ENCODE measurements at places on chromosomes 3 and 15.

DNA sequence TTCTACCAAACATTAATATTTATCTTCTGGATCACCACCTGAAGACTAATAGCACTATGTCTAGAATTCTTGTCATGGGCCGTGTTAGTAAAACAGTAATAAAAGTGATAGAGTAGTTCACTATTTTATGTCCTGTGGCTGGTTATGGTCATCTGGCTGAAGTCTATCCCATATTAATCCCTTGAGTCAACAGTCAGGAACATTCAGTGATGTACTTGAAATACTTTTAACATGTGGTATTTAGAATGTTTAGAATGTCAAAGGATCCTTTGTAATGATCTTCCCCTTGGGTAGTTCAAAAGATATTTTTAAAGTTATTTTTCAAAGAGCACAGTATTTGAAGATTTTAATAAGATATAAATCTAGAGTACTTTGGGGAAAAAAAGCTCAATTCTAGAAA is 117.0 kb downstream of the MBNL1 start:
- no peaks in the 10 kb centered on the region for H3K27me3 ChIP-seq
- H3K27ac ChIP-seq = no peak overlapping the region
- H3K4me3 ChIP-seq = no peak overlapping the region
- H3K4me1 ChIP-seq = peaks cover 44% of the 10 kb centered on the region

DNA sequence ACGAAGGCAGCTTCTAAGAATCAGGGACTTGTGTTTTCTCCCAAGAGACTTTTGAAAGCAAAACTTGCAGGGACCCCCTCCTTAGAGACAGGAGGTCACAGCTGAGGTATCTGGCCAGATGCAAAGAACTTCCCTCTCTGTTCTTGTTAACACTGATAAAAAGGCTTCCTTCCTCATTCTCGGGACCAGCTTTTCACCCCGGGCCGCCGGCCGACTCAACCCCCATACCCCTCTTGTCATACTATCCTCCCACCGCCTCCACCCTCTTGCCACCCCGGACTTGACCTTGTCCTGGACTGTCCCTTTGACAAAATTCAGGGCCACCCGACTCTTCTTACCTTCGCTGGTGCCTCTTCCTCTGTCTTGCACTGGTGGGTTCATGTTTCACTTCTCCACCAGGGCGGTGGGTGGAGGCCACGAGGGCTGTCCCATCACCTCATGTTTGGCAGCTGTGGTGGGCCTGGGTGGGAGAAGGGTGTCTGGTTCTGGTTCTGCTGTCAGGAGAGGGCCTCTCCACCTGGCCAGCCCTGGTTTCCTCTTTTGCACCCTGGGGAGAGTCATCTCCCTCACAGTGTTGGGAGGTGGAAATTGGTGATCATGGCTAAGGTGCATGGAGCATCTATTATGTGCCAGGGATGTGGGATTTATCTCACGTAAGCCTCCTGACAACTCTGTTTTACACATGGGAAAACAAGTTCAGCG is 32.5 kb downstream of the BHLHE40 start:
- DNase-seq = no peak
- no peak overlapping the region for H3K27ac ChIP-seq
- H3K4me3 ChIP-seq = no peak overlapping the region
- H3K36me3 ChIP-seq = no peaks in the 10 kb centered on the region
- peaks cover 3% of the 10 kb centered on the region for H3K27me3 ChIP-seq

DNA sequence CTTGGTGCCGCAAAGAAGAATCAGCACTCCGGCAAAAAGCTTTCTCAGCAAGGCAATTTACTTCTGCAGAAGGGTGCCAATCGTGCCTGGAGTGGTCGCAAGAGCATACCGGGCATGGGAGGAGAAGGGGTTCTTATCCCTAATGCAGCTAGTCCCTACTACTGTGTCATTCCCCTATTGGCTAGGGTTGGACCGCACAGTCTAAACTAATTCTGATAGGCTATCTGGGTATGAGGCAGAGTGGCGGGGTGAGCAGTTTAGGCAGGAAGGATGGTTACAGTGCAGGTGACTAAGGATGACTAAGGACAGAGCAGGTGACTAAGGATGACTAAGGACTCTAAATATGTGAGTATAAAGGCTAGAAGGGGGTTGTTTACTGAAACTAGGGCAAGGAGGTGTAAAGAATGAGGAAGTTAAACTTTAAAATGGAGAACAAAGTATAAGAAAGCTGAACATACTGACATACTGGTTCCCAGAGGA is 52.9 kb downstream of the PGBD4 start:
- peaks cover 49% of the 10 kb centered on the region for H3K36me3 ChIP-seq
- peaks cover 3% of the 10 kb centered on the region for H3K4me1 ChIP-seq
- no peak overlapping the region for H3K4me3 ChIP-seq
- H3K27me3 ChIP-seq = no peaks in the 10 kb centered on the region
- no peak for DNase-seq
- H3K27ac ChIP-seq = peak overlapping the region; percentile 88

DNA sequence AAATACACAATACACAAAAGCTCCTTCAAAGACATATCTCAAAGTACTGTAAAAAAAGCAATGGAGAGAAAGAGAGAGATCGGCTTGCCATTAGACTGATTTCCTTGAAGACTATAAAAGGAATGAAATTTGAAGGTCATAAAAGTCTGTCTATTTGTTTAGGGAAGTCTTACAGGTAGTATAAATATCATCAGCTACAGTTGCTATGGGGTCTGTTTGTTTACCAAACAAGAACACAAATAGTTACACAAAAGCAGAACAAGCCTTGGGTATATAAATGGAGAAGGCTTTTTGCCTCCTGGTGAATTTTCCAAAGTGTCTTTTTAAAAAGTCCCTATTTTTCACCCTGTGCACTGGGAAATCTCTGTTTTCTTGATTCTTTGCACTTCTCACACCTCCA is 552.3 kb downstream of the FOXP1 start:
- no peaks in the 10 kb centered on the region for H3K4me1 ChIP-seq
- no peak for DNase-seq
- no peak overlapping the region for H3K27ac ChIP-seq
- peaks cover 6% of the 10 kb centered on the region for H3K36me3 ChIP-seq
- no peak overlapping the region for H3K4me3 ChIP-seq

DNA sequence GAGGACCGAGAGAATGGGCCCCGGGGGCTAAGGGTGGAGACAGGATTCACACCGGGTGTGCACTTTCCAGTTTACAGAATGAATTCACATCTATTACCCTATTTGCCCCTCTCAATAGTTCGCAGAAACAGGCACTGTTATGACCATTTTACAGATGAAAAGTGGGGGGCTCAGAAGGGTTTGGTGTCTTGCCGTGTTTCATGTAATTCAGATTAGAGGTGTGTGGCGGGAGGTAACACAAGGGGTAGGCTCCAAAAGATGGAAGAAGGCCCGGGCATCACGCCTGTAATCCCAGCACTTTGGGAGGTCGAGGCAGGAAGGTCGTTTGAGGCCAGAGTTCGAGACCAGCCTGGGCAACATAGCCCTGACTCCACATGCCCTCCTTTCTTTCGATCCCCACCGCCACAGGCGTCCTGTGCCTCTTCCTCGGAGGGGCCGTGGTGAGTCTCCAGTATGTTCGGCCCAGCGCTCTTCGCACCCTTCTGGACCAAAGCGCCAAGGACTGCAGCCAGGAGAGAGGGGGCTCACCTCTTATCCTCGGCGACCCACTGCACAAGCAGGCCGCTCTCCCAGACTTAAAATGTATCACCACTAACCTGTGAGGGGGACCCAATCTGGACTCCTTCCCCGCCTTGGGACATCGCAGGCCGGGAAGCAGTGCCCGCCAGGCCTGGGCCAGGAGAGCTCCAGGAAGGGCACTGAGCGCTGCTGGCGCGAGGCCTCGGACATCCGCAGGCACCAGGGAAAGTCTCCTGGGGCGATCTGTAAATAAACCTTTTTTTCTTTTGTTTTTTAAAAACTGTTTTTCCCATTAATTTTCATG is 3.4 kb downstream of the DUOXA2 start:
- DNase-seq = no peak
- peaks cover 6% of the 10 kb centered on the region for H3K4me1 ChIP-seq
- H3K27me3 ChIP-seq = peaks cover 70% of the 10 kb centered on the region
- no peaks in the 10 kb centered on the region for H3K36me3 ChIP-seq

DNA sequence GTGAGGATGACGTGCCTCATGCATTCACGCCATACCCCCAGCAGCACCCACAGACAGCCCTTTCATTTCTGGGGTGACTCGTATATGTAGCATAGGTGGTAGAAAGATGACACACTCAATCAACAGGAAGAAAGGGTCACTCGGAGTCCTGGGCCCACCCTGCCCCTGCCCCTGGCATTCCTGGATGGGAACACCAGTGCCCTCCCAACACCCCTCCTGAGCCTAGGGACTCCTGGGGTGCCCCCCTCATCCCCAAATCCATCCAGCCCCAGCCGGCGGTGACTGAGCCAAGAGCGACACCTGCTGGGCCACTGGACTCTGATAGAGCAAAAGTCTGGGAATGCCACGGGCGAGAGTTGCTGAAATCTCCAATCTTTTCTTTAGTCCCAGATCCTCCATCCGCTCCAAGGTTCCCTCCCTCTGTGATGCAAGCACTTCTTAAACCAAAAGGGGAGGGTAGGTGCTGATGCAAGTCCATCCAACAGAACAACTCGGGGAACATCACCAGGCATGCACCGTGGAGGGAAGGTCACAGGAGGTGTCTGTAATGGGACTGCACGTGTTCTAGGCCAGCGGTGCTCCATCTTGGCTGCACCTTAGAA is 31.1 kb downstream of the ACAN start:
- DNase-seq = peak; percentile 49
- no peaks in the 10 kb centered on the region for H3K27me3 ChIP-seq
- peak overlapping the region; percentile 87 for H3K27ac ChIP-seq
- no peak overlapping the region for H3K4me3 ChIP-seq

DNA sequence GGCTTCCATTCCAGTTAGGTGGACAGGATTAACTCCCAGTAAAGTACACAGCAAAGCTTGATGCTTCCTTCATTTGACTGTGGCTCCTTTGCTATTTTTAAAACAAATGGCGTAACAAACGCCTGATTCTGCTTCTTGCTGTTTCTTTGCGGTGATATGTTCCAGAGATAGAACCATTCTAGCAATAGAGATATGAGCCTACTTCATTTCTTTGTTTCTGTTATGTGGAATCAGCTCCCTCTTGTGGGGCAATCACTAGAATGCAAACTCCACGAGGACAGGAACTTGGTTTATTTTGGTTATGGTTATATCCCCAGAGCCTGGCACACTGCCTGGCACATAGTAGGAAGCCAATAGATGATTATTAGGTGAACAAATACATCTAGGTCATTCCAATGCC is 122.6 kb upstream of the SLC6A11 start:
- H3K27me3 ChIP-seq = peaks cover 28% of the 10 kb centered on the region
- no peak overlapping the region for H3K4me3 ChIP-seq
- DNase-seq = no peak
- no peaks in the 10 kb centered on the region for H3K36me3 ChIP-seq

DNA sequence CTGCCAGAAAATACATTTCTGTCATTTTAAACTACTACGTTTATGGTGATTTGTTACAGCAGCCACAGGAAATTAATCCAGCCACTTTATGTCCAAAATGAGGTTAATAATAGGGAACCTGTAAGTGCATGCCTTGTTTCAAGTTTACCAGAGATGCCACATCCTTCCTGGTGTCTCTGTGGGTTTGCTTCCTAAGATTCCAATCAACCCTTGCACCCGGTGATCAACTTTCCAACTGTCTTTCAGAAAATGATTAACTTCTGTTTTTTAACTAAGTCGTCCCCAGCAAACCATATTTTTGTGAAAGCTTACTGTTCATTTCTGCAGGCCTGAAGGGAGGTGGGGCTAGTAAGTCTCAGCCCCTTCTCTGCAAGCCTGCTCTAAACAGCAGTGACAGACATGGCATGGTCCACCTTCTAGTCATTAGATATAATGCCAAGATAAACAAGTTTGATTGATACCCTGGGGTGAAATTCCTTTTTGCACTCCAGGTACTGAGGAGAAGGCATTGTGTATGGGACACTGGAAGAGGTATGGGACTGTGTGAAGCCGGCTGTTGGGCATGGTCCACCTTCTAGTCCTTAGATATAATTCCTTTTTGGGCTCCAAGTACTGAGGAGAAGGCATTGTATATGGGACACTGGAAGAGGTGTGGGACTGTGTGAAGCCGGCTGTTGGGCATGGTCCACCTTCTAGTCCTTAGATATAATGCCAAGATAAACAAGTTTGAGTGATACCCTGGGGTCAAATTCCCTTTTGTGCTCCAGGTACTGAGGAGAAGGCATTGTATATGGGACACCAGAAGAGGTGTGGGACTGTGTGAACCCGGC is 11.1 kb upstream of the TMC3 start:
- no peaks in the 10 kb centered on the region for H3K36me3 ChIP-seq
- H3K27ac ChIP-seq = no peak overlapping the region
- DNase-seq = no peak
- H3K27me3 ChIP-seq = peaks cover 4% of the 10 kb centered on the region

DNA sequence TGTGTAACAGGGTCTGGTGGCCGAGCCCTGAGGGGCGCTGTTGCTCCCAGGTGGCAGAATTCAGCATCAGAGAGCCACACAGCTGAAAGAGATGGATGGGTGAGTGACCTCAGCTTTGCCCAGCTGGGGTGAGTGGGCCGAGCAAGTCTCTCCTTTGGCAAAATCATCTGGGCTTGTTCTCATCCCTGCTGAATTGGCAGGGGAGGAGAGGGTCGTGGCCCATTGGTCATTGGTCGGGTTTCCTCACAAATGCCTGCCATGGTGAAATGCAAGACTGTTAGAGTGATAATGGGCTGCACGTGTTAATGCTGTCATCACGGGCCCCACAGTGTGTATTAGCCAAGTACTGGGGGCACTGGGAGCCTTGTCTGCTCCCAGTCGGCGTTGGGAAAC is 15.9 kb downstream of the ABHD2 start:
- peaks cover 26% of the 10 kb centered on the region for H3K4me1 ChIP-seq
- peaks cover 3% of the 10 kb centered on the region for H3K36me3 ChIP-seq
- no peaks in the 10 kb centered on the region for H3K27me3 ChIP-seq
- no peak overlapping the region for H3K4me3 ChIP-seq
- no peak for DNase-seq

DNA sequence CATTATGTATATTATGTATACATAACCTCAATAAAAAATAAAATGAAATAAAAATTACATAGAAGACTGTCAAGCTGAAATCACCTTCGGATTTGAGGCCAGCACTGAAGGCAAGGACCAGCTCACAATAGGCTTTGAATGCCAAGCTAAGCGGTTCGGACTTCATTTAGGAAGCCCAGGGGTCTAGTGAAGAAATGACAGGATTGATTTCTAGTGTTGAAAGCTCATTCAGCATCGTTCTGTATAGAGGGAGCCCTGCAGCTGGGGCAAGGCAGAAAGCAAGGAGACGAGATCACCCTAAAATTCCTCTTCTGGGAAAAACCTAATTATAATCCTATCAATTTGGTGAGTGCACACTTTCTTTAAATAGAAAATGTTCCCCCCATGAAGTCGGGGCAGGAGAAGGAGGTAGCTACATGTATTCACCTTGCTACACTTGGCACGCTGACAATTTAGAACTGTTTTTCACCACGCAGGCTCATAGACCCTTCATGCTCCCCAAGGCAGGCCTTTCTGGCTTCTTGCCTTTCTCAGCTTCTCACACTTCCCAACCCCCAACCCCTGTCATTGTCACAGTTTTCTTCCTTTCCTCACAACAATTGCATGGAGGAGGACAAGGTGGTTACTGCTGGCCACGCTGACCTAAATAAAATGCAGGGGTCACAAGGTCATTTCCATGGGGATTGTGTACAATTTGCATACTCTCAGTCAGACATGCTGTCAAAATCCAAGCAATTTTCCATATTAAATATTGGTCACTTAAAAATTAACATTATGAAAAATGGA is 44.4 kb upstream of the SSR3 start:
- no peak for DNase-seq
- H3K4me3 ChIP-seq = peak overlapping the region; percentile 14
- peaks cover 18% of the 10 kb centered on the region for H3K4me1 ChIP-seq
